Stimulated activated CD8-positive, alpha-beta memory T cell treated with anti-CD3 and anti-CD28 coated beads, Interleukin-15, amount 100 ng/mL, for 4 hours (primary cell): ENCODE measurements at places on chromosomes 16 and 17.

DNA sequence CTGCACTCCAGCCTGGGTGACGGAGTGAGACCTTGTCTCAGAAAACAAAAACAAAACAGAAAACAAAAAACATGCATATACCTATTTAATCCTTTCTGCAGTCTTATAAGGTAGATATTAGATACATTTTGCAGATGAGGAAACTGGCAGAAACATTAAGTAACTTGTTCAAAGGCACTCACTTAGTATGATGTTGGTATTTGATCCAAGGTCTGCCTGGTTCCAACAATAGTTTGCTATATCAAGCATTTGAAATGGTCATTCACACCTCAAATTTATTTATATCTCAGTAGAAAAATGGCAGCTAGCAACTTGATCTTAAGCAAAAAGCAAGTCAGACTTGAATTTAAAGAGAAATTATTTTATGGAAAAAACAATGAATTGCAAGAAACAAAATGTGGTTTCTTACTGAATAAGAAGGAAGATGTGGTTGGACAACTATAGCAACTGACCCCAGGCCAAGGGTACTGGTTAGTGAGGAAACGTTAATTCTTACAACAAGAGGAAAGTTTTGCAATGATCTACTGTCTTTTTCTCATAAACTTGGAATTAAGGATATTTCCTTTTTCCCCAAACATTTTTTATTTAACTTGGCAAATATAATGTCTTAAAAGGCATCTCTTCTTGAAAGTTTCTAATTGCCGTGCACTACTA lies 19.7 kb downstream of the DHRS7B start:
- no peak for DNase-seq

GRCh38 chr16:84851192-84852127 lies 31.7 kb downstream of the CRISPLD2 start:
- DNase-seq: no peak

- DNase-seq: no peak
Observed at GRCh38 chr17:1495265-1495989, 2.9 kb upstream of the MYO1C start.

DNA sequence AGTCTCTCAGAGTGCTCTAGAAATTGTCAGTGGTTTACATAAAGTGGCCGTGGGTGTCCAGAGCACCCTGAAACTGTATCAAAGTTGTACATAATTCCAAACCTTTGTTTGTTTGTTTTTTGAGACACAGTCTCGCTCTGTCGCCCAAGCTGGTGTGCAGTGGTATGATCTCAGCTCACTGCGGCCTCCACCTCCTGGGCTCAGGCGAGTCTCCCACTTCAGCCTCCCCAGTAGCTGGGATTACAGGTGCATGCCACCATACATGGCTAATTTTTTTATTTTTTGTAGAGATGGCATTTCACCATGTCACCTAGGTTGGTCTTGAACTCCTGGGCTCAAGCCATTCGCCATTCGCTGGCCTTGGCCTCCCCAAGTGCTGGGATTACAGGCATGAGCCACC lies 24.3 kb upstream of the ADGRG1 start:
- DNase-seq: no peak

- DNase-seq: no peak
Observed at GRCh38 chr17:56543280-56543679, 50.2 kb upstream of the NOG start.

- peak; percentile 23 for DNase-seq
Observed at GRCh38 chr17:74431568-74432423, at the start of gene GPRC5C. Gene GPRC5C (plus strand): TSS chr17:74432088. CDS start chr17:74439777, 7,689 bp downstream.

- DNase-seq: no peak
Observed at GRCh38 chr17:32123782-32124181, 18.5 kb upstream of the RHOT1 start.

DNA sequence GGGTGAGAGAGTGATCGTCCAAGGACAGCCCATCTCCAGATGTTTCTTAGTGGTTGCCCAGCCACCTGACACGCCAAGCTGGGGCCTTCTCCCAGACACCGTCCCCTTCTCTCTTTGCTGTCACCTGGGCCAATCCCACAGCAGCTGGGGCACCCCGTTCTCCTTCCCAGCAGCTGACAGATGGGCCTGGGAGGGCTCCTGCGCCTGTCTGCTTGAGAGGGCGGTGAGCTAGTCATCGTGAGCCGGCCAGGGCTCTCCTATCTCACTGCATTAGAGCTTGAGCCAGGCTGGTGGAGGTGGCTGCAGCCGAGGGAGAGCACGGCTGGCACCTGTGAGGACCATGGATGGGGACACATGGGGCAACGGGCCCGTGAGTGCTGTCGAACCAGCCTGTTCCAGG lies 41.2 kb downstream of the RAB11FIP3 start:
- no peak for DNase-seq

GRCh38 chr17:70655176-70655958 lies 486.0 kb downstream of the KCNJ2 start:
- DNase-seq: no peak

GRCh38 chr17:56465886-56466285 lies 127.6 kb upstream of the NOG start:
- no peak for DNase-seq

DNA sequence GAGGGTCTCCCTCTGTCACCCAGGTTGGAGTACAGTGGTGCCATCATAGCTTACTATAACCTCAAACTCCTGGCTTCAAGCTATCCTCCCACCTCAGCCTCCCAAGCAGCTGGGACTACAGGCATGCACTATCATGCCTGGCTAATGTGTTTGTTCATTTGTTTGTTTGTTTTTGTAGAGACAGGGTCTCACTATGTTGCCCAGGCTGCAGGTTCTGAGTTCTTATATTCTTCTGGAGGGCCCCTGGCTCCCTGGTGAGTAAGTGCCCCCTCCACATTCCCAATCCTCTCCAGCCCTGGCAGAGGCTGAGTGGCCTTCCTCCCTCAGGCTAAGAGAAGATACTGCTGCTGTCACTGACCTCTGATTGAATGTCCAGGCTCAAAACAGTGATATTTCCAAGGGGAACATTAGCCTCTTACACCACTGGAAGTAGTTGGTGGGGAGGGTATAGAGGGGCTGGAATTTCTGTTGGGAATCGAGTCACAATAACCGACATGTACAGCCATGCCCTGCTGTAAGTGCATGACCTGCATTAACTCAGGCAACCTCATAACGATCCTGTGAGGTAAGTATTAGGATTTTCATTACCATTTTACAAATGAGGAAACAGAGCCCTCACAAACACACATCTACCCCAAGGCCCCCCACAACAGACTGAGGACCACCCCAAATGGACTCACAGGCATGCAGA lies 2.7 kb upstream of the ETV4 start:
- DNase-seq: no peak

DNA sequence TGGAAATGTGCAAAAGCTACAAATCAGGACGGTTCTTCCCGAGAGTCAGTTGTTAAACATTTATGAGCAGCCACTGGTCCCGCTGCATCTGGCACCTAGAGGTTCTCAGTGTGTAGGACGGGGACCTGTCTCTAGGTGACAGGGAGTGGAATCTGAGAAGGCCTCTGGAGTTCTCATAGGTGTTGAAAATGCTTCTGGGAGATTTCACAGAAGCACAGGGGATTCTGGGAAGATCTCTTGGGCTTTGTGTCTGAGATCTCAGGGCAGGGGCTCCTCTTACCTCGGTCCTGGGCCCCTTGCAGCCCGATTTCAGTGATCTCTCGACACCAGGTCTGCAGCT lies 8.9 kb downstream of the ALOX15 start:
- no peak for DNase-seq

DNA sequence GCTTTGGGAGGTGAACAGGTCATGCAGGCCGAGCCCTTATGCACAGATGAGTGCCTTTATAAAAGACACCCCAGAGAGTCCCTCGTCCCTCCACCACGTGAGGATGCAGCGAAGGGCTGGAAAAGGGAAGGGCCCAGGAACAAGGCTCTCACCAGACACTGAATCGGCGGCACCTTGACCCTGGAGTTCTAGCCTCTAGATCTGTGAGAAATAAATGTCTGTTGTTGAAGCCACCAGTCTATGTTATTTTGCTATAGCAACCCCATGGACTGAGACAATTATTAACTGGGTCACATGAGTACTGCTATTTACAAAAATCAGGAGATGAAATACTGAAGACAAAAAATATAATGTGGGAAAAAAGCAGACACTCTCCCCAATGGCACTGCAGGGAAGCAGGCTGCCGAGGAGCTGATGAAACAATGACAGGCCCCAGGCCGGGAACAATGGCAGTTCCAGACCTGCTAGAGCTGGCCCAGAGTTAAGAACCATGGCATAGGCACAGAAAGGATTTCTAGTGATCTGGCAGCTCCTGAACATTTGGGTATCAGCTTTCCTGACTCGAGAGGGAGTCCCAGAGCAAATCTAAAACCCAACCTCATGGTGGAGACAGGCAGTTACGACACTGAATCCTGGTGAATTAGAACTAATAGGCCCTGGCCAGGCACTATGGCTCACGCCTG lies 17.8 kb upstream of the GGA2 start:
- no peak for DNase-seq

DNA sequence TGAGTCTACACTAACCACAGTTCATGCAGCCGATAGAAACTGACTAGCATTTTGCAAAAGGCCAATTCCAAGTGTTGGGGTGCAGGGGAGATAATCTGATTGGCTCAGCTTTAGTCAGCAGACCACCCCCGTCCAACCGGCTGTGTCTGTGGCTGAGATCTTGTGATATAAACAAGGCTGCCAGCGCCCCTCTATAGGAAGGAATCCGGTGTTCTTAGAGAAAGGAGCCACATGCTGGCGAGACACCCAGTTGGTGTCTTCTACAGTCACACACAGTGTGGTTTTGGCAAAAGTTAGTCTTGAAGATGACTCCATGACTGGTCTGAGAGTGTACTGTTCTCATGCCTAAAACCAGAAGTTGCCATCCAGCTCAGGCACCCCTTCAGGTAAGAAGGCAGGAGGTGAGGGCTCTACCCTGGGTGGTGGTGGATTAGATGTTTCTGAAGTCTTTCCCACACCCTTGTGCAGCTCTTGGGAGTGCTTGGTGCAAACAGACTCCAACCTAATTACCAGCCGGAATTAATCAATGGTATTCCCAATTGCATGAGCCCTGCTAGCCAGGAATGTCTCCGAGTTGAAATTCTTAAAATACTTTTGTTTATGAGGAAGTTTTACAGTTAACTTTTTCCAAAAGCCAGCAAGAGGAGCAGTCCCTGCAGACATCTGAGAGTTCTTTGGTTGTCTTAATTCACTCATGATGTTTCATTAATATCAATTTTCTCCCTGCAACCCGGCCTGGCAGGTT lies 172.3 kb upstream of the IRX6 start:
- DNase-seq: no peak

GRCh38 chr17:66290101-66290722 lies 12.2 kb upstream of the PRKCA start:
- no peak for DNase-seq

DNA sequence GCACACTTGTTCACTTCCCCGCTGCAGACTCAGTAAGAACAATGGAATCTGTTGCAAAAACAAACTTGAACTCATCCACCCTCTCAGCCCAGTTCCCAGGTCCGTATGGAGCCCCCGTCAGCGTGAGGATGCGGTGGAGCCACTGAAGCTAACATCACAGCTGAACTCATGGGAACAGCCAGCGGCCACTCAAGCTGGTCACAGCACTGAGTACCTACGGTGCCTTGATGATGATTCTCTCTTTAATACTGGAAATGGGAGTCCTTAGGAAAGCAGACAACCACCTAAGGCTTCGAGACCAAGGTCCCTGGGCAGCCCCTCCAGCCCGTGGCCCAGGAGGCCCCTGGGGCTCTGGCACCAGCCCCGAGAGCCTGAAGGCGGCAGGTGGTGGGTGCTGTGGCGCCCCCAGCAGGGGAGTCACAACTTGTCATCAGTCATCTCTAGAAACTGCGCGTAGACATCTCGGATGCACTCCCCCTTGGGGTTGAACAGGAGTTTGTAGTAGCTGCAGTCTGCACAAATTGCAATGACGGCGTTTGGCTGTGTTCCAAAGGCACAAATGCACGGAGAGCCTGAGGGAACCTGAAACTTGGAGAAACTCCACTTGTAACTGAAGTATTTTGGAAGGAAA lies 31.0 kb upstream of the RHOT1 start:
- no peak for DNase-seq

DNA sequence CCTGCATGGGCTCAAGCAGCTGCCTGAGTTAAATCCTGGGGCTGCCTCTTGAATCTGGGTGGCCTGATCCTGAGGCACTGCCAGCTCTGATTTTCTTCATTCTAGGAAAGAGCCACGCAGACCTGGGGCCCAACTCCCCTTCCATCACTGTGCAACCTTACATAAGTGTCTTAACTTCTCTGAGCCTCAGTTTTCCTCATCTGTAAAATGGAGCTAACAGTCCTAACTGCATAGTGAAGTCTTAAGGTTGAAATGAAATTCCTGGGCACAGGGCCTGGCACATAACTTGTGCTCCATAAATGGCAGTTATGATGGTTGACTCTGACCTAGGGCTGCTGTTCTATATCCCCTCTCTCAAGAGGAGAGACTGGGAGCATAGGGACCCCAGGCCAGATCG lies 236.6 kb downstream of the GSG1L start:
- no peak for DNase-seq

GRCh38 chr16:2905241-2905987 lies 6.3 kb upstream of the FLYWCH1 start:
- peak; percentile 77 for DNase-seq

- no peak for DNase-seq
Observed at GRCh38 chr17:79976451-79976850, 59.2 kb downstream of the TBC1D16 start.

- no peak for DNase-seq
Observed at GRCh38 chr17:282912-283882, 69.4 kb downstream of the RPH3AL start.

DNA sequence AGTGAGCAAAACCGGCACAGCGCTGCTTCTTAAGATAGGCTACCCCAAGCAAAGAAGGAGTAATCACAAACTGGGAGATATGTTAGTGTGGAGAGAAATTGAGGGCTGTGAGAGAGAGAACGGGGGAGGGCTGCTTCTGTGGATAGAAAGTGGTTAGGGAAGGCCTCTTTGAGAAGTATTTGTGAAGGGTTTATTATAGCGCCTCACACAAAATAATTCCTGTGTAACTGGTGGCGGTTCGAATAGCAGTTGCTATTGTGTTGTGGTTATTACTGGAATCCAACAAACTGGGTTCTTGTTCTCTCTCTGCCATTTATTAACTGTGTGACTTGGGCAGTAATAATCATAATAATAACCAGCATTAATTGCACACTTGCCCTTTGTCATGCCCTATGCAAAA lies 9.2 kb upstream of the CISD3 start:
- DNase-seq: no peak

DNA sequence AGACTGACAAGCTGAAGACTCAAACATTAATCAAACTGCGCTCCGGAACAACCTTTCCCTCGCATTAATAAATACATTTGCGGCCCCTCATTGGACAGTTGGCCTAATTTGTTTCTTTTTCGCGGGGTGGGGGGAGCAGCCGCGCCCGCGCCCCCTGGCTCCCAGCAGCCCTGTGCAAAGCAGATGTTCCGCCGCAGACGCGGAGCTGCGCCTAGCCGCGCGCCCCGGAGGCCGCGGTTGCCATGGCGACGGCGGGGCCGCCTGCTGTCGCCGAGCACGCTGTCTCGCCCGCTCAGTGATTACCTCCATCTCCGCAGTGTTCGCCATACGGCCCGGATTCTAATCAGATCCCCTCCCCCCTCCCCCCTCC lies 25.5 kb downstream of the COPZ2 start:
- DNase-seq: no peak
